ENCODE measurements at places on chromosomes 12 and 14.

GRCh38 chr12:19003141-19003540 is 126.4 kb upstream of the PLEKHA5 start:
- no peak for DNase-seq

DNA sequence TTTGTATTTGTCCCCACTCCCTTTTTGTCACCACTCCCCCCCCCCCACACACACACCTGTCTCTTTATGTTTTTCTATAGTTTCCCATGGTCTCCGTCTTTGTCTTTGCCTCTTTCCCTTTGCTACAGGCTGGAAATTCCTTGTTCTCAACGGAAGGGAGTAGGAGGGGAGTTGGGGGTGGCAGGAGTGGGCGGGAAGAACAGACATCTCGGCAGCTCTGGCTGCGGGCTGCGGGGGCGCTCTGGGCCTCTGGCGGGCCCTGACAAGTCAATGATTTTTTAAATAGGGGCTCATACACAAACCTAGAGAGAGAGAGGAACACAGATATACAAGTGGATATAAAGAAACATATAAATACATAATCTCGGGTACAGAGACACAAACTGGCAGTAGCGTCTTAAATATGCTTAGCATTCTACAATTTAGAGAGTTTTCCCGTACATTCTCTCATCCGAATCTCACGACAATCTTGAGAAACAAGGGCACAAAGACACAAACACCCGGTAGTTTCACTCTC is 2.4 kb upstream of the NAB2 start:
- DNase-seq = peak; percentile 60

DNA sequence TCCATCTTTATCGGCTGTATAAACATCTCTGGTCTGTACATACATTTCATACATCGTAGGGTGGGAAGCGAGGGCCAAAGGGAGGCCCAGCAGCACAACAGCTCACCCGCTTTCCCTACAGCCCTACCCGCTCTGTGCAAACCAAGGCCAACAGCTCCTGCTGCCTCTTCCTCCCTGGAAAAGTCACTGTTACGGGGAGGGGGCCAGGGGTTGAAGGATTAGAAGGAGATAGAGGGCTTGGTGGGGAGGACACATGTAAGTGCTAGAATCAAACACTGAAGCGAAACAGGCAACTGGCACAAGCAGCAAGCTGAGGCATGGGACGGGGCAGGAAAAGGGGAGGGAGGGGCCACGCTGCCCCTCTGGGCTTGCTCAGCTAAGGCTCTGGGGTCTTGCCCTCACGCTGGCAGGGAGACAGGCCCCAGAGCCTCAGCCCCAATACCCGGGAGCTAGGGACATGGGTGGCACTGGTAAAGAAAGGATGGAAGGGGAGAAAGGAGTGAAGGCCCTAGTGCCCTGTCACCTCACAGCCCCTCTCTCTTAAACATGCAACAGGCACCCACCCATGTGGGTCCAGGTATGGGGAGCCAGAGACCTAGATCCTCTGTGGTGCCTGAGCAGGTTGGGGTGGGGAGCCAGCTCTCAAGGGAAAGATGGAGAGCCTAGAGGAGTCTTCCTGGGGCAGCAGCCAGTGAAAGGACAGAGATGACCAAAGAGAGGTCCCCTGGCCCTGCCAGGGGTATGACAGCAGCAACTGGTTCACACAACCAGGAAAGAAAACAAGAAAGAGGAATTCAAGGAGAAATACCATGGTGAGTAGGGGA is 14.4 kb downstream of the SPRYD3 start:
- no peak for DNase-seq

GRCh38 chr12:89357297-89357730 is 5.0 kb upstream of the DUSP6 start:
- no peak for DNase-seq

DNA sequence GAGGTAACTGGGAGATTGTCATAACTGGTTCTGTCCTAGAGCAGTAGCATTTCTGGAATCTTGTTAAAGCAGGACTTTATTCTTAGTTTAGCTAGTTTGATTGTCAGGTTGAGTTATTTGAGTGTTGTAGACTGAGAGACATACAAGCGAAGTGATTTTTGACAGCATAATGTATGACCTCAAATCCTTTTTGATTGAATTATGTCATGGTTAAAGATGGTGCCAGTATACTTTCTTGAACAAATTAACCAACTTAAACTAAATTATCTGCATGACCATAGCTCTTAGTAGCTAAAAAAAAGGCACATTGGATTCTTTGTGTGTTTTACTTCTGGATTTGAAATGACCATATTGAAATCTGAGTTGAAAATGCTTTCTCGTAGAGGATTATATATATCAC is 626.6 kb downstream of the TMTC2 start:
- no peak for DNase-seq

GRCh38 chr14:94474581-94475031 is 1.4 kb downstream of the SERPINA9 start:
- no peak for DNase-seq

DNA sequence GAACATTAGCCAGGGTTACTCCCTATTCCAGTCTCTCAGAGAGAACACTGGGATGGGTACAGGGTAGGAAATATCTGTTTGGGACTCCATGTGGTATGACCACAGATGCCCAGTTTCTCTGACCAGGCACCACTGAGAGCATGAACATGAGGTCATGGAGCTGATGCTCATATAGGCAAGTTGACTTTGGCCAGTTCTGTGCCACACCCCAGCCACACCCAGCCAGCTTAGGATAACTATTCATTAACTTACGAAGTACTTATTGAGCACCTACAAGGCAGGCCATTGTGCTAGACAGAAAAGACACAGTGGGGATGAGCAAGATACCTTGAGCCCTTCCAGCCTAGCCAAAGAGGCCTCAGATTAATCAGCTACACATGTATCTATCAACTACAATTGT is 262.5 kb downstream of the DPF3 start:
- DNase-seq = no peak

GRCh38 chr12:24947541-24948419 is 1.1 kb downstream of the BCAT1 start:
- peak; percentile 64 for DNase-seq

DNA sequence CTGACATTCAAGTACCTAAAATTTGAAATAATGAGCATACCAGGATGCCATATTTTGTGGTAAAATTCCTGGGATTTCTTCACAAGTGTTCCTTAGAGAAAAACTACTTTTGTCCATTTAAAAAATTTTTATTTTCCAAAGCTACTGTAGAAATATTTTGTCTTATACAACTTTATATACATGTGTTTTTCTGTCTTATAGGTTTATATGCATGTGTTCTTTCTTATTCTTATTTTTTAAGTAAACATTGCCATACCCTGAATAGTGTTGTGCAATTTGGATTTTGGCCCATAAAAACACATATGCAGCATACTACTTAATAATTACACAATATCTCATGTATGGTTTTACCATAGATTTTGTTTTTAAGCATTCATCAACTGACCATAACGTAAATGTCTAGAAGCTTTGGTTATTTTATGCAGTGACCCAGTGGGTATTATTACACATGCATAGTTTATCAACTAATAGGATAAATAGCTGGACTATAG is 1107.4 kb upstream of the SEL1L start:
- DNase-seq = no peak

GRCh38 chr14:99621948-99622347 is 17.9 kb upstream of the CCDC85C start:
- no peak for DNase-seq

GRCh38 chr12:50635364-50635763 is 128.5 kb upstream of the ATF1 start:
- DNase-seq = no peak

DNA sequence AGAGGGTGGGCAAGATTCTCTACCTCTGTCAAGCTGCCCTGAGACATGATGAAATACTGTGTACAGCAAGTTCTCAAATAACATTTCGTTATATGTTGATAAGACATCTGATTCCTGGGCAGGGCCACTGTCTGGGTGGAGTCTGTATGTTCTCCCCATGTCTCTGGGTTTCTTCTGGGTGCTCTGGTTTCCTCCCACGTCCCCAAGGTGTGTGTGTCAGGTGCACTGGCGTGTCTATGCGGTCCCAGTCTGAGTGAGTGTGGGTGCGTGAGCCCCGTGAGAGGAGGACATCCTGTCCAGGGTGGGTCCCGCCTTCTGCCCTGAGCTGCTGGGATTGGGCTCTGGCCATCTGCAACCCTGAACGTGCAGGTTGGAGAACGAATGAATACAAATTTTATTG is 29.6 kb downstream of the KCTD10 start:
- no peak for DNase-seq

DNA sequence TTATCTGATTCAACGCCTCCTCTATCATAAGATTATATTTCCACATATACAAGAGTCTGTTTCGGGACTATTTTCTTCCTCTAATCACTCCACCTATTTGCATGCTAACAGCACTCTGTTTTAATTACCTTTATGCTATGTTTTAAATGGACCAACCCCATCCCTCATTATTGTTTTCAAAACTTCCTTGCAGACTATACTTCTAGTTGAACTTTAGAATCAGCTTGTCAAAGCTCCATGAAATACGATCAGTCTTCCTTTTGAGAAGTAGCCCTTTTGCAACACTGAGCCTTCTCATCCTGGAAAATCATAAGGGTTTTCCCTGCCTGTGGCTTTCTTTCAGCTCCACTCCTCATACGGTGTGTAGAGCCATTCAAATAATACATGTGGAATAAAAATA is 36.9 kb downstream of the ATG14 start:
- DNase-seq = no peak

DNA sequence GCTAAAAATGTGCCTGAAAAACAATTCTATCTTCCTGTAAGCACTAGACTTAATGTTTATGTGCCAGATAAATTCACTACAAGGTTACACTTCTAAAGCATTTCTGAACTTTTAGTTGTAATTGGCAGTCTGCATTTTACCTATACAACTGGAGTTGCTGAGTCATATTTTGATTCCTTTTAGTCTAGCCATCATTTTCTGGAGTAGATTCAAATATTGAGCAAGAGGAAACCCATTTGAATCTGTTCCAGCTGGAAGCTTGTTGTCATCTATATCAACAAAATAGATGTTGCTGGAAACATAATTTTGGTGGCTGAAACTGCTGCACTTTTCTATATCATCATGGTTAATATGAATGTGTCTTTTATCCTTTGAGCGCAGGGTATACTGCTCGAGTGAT is 122.2 kb upstream of the CCDC175 start:
- DNase-seq = no peak

- DNase-seq = no peak
These were observed 71.3 kb downstream of the DUSP6 start for GRCh38 chr12:89280833-89281538.

- no peak for DNase-seq
These were observed 167.5 kb upstream of the NOVA1 start for GRCh38 chr14:26765301-26765700.

DNA sequence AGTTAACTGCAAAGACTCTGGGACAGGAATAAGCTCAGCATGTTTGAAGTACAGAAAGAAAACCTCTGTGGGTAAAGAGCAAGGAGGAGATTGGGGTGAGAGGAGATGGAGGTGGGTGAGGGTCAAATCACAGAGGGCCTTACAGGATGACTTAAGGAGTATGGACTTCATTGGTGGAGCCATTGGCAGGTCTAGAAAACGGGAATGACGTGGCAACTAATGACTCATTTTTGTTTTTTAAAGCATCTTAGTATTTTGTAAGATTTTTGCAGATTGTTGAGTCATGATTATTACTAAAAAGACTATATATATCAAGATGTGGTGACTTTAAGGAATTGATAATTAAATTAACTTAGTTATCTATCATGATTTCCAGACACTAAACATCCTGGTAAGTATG is 18.5 kb downstream of the UTP20 start:
- no peak for DNase-seq

All from erythroblast (primary cell).